Mesenchymal stem cell (in vitro differentiated cells and primary cell): ENCODE measurements at places on chromosomes 13 and 19.

- DNase-seq, result peak; percentile 49
These were observed 42.5 kb downstream of the DNM2 start for GRCh38 chr19:10760273-10760944.

GRCh38 chr19:19280561-19280960, 7.5 kb upstream of the TM6SF2 start:
- no peak for DNase-seq

DNA sequence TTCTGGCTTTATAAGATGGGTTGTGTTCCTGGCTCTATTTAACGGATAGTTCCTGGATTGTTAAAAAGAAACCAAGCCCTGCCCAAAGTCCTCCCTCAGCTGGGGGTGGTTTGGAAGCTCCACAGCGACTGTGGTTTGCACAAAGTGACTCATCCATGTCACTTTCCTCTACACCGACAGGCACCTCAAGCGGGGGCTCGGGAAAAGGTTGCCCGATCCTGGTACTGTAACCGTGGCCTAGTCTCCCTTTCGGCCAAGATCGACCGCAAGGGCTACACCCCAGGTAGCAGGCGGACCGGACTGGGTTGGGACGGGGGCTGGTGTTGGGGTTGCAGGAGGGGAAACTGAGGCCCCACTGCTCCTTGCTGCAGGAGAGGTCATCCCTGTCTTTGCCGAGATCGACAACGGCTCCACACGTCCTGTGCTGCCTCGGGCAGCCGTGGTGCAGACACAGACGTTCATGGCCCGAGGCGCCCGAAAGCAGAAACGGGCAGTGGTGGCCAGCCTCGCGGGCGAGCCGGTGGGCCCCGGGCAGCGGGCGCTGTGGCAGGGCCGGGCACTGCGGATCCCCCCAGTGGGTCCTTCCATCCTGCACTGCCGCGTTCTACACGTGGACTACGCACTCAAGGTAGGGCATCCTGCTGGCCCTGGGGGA, 1.6 kb downstream of the ARRDC2 start:
- DNase-seq, result peak; percentile 31

DNA sequence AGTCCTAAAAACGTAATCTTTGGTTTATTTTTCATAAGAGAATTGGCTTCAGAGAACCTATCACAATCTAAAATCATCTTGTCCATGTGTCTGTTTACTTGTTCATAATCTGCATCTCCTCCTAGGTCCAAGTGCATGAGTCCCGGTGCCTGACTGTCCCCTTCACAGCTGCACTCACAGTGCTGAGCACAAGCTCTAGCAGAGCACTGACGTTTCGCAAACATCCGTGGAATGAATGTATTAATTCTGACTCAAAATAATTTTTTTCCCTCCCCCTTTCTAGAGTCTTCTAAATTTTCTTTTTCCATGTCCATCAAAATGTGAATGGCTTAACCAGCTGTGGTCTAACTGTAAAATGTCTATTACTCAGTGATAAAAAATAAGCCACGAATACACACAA, 245.5 kb upstream of the TSHZ3 start:
- no peak for DNase-seq

GRCh38 chr19:47124937-47125668, 5.5 kb upstream of the SAE1 start:
- DNase-seq, result peak; percentile 82

DNA sequence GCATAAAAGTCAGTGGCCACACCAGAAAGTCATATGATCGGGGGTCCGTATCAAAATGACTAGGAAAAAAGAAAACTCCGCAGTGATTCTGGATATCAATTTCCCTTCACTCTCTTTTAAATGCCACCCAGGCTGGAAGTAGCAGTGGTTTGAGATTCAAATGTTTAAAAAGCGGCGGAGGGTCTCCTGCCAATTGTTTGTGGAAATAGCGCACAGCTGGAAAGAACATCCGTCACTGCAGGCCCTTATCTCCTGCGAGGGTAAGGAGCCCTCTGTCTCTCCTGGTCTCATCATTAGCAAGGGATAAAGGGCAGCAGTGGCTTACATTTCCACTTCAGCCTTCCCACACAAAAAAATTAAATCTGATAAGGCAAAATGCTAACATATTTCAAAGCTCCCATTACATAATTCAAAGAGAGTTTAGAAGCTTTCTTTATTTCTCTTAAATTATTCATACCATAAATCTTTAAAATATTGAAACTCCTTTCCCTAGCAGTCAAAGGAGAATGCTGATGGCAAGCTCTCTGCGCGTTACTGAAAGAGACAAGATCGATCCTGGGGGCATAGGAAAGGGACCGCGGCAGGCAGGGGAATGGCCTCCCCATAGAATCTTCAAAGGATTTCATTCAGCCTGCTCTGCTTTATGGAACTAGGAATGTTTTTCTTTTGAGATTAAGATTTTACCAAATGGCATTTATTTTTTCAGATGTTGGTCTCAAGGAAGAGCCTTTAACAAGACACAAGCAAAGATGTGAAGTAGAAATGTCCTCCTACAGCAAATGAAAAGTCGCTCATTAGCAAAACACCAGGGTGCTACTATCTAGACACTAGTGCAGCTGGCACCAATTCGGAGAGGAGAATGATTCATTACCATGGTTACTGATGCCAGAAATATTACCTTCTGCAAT, 35.0 kb downstream of the AMER2 start:
- DNase-seq, result no peak

GRCh38 chr13:25291691-25292090, 4.4 kb upstream of the MTMR6 start:
- no peak for DNase-seq

DNA sequence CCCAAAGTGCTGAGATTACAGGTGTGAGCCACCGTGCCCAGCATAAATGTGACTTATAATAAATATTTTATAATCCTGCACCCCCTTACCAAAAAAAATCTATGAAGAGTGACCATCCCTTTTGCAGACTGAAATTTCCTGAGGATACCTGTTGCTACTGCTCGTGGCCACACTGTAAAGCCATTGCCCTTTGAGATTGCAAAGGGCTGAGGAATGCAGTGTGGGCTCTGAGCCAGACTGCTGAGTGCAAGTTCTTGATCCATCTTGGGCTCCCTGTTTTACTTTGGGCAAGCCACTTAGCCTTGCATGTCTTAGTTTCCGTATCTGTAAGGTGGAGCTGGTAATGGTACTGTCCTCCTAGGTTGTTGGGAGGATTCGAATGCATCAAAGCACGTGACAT, 23.4 kb downstream of the SIPA1L3 start:
- no peak for DNase-seq

GRCh38 chr19:1097810-1098176, 2.6 kb upstream of the POLR2E start:
- peak; percentile 74 for DNase-seq

DNA sequence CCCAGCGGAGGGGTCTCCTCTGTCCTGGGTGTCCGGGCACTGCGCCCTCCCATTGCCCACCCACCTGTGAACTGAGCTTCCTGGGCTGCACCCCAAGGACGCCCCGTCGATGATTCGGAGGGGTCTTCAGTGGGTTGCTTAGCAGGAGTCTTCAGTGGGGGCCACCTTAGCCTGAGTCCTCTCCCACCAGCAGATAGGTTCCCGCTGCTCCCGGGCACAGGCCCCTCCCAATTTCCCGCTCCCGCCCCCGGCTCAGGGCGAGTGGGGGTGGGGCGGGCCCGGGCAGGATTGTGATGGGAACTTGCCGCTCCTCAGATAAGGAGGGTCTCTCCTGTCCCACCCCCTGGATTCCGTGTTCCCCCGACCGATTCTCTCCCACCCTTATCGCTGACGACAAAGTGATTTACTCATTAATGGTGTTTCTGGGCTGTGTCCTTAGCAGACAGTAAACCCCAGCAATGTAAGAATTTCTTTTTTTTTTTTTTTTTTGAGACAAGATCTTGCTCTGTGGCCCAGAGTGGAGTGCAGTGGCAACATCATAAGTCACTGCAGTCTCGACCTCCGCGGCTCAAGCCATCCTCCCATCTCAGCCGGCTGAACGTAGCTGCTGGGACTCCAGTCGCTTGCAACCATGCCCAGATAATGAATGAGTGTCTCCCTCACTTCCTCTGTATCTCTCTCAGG, 655 bp upstream of the S1PR5 start:
- DNase-seq, result peak; percentile 80

DNA sequence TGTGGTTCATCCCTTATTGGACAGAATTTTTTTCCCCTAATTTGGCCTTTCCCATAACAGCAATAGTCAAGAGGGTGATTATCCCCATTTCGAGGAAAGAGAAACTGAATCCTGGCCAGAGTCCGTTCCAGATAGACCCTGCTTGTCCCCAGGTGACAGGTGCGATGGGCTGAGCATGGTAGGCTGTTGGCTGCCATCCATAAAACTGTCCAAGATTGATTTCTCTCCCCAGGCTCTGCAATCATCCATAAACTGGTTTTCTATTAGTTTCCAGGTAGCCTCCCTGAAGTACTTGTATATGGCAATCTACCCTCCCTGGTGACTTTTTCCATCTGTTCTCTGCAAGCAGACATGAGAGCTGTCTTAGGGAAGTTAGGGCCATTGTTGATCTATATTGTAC, 25.4 kb downstream of the SERP2 start:
- DNase-seq, result no peak

- no peak for DNase-seq
These were observed 1676.8 kb upstream of the PCDH20 start for GRCh38 chr13:63092456-63092855.

- no peak for DNase-seq
These were observed 2.8 kb downstream of the DNAJC3 start for GRCh38 chr13:95679722-95680121.

DNA sequence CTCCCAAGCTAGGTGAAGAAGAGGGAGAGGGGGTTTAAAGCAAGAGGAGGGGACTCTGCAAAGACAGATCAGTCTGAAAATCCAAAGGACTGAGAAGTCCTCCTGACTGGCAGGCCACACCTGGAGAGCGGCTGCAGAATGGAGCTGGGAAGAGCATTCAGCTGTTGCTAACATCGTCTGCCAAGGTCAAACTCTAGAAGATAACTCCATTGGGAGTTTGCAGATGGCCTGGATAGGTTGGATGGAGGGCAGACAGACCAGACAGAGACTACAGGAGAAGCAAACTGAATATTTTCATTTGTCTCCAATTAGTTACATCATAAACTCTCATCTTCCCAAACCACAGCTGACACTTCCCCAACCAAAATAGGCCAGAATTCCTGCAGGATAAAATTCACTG, 19.9 kb upstream of the SHISA2 start:
- DNase-seq, result no peak

DNA sequence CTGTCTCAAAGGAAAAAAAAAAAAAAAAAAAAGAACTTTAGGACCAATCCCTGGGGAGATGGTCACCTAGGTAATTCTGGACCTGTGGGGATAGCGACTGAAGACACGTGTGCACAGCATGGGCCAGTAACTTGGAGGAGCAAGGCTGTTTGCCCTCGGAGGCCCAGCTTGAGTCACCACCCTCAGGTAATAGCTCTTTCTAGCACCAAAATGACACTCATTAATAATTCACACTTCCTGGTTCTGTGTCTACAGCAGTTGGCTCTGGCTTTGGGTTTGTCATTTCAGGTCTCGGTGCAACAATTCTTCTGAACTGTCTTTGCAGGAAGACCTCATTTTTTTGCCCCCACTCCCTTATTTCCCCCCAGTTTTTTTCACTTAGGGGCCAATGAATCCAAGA, 3.9 kb upstream of the ATP11A start:
- DNase-seq, result no peak

- no peak for DNase-seq
These were observed 9.8 kb upstream of the MARCHF2 start for GRCh38 chr19:8403098-8403819.

- no peak for DNase-seq
These were observed 9.5 kb downstream of the SERPINE3 start for GRCh38 chr13:51349016-51349415.

- no peak for DNase-seq
These were observed 3.2 kb upstream of the ADAT3 start for GRCh38 chr19:1901940-1902404.

DNA sequence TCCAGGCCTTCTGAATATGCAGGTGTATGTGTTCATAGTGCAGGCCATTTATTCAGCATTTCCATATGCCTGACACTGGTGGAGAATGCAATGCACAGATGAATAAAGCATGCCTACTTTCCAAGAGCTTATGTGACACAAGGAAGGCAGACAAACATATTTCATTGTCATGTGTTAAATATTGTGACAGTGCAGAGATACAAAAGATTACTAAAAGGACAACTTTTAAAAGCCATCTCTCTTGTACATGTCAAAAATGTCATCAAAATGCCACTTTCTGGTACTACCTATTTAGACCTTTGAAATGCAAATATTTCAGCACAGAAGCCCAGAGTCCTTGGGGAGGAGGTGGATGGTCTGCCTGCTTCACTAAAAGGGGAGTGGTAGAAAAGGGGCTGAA, 254.5 kb downstream of the FGF14 start:
- no peak for DNase-seq

DNA sequence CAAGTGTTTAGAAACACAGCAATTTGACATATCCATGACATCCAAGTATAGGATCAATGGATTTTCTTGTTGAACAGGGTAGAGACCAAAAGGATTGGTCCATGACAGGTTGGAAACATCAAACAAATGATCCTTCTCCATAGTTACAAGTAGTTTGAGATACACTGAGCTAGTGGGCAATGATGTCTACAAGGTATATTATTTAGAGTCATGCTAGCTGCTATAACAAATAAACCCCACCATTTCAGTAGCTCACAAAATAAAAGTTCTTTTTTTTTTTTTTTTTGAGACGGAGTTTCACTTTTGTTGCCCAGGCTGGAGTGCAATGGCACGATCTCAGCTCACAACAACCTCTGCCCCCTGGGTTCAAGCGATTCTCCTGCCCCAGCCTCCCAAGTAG, 4.9 kb upstream of the HAUS5 start:
- no peak for DNase-seq

DNA sequence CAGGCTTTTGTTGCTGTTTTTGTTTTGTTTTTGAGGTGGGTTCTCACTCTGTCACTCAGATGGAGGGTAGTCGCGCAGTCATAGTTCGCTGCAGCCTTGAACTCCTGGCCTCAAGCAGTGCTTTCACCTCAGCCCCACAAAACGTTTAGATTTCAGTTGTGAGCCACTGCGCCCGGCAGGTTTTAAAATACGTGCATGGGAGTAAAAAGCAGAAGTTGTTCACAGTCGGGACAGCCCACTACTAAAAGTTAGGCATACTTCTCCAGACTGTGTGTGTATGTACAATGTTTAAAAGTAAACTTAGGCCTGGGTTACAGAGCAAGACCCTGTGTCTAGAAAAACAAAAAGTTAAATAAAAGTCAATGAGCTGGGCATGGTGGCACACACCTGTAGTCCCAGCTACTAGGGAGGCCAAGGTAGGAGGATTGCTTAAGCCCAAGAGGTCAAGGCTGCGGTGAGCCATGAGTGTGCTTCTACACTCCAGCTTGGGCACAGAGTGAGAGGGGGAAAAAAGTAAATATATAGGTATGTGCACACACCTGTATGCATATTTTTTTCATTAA, 6.1 kb downstream of the SAFB start:
- DNase-seq, result no peak

DNA sequence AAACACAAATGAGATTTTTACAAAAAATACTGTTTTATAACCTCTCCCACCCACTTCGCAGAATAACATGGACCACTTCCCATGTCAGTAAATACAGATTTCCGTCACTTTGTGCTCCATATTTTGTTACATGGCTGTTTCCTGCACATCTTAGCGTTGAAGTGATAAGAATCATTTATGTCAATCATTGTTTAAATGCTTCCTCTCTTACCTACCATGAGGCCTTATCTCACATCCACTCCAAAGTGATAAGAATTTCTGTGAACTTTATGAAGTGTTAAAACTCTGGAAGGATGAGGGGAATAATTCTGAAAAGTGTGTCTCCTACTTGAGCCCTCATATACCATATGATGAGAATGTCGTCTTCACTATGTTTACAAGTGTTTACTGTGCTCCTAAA, 36.6 kb upstream of the IL17D start:
- DNase-seq, result no peak

GRCh38 chr19:5580161-5580571, 12.4 kb upstream of the TINCR start:
- DNase-seq, result no peak
